ENCODE measurements at places on chromosomes 12 and 14. TPM values are rescaled to one million over a fixed set of nuclear protein-coding genes. Genes with fewer than 3 reads are reported as not detected.

DNA sequence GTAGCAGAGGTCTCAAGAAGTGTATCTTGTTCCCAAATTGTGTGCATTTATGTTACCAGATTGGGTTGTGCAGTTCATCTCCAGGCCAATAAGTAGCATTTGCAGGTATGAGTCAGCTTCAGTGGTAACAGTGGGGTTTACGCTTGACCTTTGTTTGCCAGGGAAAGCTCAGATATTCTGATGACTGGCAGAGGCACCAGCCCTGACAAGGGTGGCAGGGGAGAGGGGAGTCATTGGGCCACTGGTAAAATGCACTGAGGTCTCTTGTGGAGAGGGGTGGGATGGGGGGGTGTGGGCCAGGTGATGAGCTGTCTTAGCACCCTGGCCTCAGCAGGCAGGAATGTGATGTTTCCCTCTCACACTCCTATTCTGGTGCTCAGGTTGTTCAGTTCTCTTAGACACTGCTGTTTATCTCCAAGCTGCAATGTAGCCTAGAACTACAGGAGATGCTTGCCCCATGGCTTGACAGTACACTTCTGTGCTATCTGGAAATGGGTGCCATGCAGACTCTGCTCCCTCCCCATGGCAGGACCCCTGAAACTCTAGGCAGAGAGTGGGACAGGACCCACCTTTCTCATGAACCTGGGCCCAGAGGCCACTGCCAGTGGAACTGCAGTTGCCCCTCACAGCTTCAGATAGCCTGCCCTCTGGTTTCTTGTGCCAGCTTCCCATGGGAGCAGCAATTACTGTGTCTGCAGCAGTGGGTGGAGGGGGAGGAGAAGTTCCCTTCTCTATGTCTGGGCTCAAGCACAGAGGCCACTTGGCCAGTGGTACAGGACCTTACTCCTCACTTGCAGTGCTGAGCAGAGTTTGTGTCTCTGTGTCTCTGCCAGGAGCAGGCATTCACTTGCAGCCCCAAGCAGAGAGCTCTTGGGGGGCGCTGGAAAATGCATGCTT, 31.9 kb downstream of the USP15 start:
- no peaks in the 10 kb centered on the region for H3K27me3 ChIP-seq
- H3K27ac ChIP-seq = no peak overlapping the region
- H3K36me3 ChIP-seq = peaks cover 23% of the 10 kb centered on the region
- H3K4me1 ChIP-seq = 0 out of 2 replicates have a peak, but pooled peaks cover 5% of the 10 kb centered on the region
- DNase-seq = peak; percentile 9
- no peak overlapping the region for H3K4me3 ChIP-seq

DNA sequence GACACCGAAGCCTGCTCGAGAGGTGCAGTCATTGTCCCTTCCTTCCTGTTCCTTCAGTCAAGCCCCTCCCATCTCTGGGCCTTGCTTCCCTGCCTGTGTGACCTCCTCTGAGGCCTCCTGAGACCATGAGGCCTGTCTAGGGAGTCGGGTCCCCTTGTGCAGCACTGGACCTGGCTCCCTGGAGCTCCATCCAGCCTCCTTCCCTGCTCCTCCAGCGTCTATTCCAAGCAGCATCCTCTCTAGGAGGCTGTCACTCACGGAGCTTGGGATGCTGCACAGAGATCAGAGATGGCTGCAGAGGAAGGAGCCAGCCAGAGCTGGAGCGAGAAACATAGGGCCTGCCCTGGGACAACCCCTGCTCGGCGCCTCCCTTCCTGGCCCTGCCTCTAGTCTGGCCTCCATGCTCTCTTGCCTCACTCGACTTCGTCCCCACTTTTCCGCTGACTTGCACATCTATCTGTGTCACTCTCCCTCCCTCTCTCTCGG, 142.7 kb downstream of the BCL11B start:
- H3K4me3 ChIP-seq = no peak overlapping the region
- H3K27ac ChIP-seq = no peak overlapping the region
- H3K27me3 ChIP-seq = peaks cover 25% of the 10 kb centered on the region
- DNase-seq = no peak
- H3K4me1 ChIP-seq = 0 out of 2 replicates have a peak, but pooled peaks cover 8% of the 10 kb centered on the region

- H3K36me3 ChIP-seq = no peaks in the 10 kb centered on the region
- no peak for DNase-seq
- no peak overlapping the region for H3K27ac ChIP-seq
- H3K27me3 ChIP-seq = no peaks in the 10 kb centered on the region
Measured at GRCh38 chr12:91327131-91327530, 144.5 kb upstream of the DCN start.

DNA sequence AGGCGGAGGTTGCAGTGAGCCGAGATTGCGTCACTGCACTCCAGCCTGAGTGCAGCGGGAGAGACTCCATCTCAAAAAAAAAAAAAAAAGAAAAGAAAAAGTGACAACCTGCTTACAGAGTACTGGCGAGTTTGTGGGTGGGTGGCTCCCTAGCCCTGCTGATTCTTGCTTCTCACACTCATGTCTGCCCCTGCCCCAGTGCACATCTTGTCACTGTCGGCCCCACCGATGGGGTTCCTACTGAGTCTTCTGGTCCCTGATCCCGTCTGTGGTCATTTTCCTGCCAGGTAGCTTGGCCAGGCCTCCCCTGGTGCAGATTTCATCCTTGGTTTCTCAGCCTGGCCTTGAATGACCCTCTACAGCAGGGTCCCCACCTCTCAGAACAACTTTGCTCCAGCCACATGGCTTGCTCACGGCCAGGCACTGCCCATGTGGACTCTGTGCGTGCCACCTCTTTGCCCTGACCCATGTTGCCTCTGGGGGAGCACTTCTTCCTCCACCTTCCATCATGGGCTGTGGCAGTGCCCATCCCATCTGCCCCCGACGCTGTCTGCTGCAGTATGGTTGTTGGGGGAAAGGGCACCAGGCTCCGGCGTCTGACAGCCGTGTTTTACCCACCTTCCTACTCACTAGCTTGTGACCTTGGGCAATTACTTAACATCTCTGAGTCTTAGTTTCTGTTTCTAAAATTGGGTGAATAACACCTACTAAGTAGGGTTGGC, 2.1 kb upstream of the PTPN6 start:
- no peaks in the 10 kb centered on the region for H3K27me3 ChIP-seq
- H3K4me3 ChIP-seq = no peak overlapping the region
- H3K27ac ChIP-seq = no peak overlapping the region
- DNase-seq = no peak
- H3K4me1 ChIP-seq = peaks cover 27% of the 10 kb centered on the region

GRCh38 chr14:103396463-103396862, 11.2 kb downstream of the MARK3 start:
- no peaks in the 10 kb centered on the region for H3K36me3 ChIP-seq
- no peaks in the 10 kb centered on the region for H3K27me3 ChIP-seq
- no peak overlapping the region for H3K27ac ChIP-seq
- no peak overlapping the region for H3K4me3 ChIP-seq
- DNase-seq = no peak
- peaks cover 36% of the 10 kb centered on the region for H3K4me1 ChIP-seq

DNA sequence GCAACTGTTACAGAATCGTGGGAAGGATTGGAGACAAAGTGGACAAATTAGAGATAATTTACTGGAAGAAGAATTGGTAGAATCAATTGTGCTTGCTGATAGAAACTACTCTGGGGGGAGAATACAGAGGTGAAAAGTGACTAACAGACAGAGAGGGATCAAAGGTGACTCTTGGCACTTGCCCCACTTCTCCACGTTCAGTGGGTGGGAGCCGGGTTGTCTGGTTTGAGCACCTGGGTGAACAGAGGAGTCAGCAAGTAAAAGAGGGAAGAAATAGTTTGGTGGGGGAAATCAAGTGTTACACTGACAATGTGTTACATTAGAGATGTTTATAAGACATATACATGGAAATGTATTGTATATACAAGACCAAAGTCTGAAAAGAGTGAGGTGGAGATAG, 69.1 kb downstream of the PPP2R5E start:
- H3K4me3 ChIP-seq = no peak overlapping the region
- DNase-seq = peak; percentile 37
- no peaks in the 10 kb centered on the region for H3K36me3 ChIP-seq
- H3K27me3 ChIP-seq = no peaks in the 10 kb centered on the region
- H3K27ac ChIP-seq = peak overlapping the region; percentile 44

DNA sequence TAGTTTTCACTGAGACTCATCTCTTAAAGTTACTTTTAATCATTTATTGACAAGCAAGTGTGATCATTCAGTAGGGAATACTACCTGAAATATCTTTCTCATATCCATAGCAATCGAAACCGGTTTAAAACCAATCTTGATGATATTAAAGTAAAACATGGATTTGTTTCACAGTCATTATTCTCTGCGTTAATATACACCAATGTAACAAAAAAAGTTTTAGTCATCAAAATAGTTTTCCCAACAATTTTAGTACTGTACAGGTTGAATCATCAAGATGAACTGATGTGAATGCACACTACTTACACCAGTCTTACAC, 137.0 kb upstream of the KRAS start:
- no peak overlapping the region for H3K4me3 ChIP-seq
- H3K27me3 ChIP-seq = peaks cover 3% of the 10 kb centered on the region
- H3K36me3 ChIP-seq = no peaks in the 10 kb centered on the region
- H3K4me1 ChIP-seq = peaks cover 34% of the 10 kb centered on the region
- no peak for DNase-seq
- H3K27ac ChIP-seq = no peak overlapping the region

DNA sequence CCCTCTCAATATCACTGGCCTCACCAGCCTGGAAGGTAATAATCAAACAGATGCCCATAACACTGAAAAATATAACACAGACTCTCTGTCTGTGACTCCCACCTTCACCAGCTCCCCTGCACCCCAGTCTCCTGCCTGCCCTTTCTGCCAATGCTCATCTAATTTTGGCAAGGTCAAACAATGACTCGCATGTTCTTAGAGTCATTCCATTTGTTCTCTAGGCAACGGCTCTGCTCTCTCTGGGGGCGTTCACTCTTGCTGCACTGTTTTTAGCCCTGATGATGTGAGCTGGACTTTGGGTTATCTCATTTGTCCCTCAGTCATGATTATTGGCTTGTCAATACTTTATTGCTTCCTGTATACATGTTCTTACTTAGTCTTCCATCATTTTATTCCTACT, 691.8 kb downstream of the FLRT2 start:
- no peak overlapping the region for H3K27ac ChIP-seq
- no peaks in the 10 kb centered on the region for H3K4me1 ChIP-seq
- no peak overlapping the region for H3K4me3 ChIP-seq
- no peak for DNase-seq

The WASHC3 gene
- 32.7 TPM for total RNA-seq

The PPP4R4 gene
- total RNA-seq = 19.8 TPM

The ABCC9 gene
- not detected for total RNA-seq

The SLC25A47 gene
- 1.0 TPM for total RNA-seq

The PAH gene
- 451 TPM for total RNA-seq

The KCNJ8 gene
- not detected for total RNA-seq
